Activated naive CD4-positive, alpha-beta T cell treated with anti-CD3 and anti-CD28 coated beads, Interleukin-2, amount 50 U/mL, for 72 hours (primary cell): ENCODE measurements at places on chromosomes 1 and 21. TPM values are rescaled to one million over a fixed set of nuclear protein-coding genes. Genes with fewer than 3 reads are reported as not detected.

ADAMTS5 gene
- not detected for total RNA-seq

VWA5B1 gene
- total RNA-seq, result 0.10 TPM

DNAJC6 gene
- 0.91 TPM for total RNA-seq

TNNI3K gene
- total RNA-seq, result 0.45 TPM

RCC1 gene
- 90.1 TPM for total RNA-seq

GJC2 gene
- total RNA-seq, result 0.16 TPM

GJA9 gene
- total RNA-seq, result not detected

OR6N1 gene
- total RNA-seq, result not detected

FNDC5 gene
- not detected for total RNA-seq

IGSF9 gene
- total RNA-seq, result not detected

TMCC2 gene
- 17.2 TPM for total RNA-seq

PTPRF gene
- total RNA-seq, result 0.25 TPM

CRP gene
- total RNA-seq, result not detected

TSPAN2 gene
- total RNA-seq, result 1.0 TPM

SLC9C2 gene
- not detected for total RNA-seq

SPATA6 gene
- 4.2 TPM for total RNA-seq

MCOLN3 gene
- 0.27 TPM for total RNA-seq

TFAP2E gene
- total RNA-seq, result 0.47 TPM

C1QA gene
- total RNA-seq, result not detected

S100A16 gene
- total RNA-seq, result not detected

NUP133 gene
- total RNA-seq, result 52.7 TPM

ALPL gene
- not detected for total RNA-seq

DYNLT5 gene
- not detected for total RNA-seq

GSTM1 gene
- total RNA-seq, result 129 TPM

PTPN7 gene
- 119 TPM for total RNA-seq

SPRR2B gene
- not detected for total RNA-seq

NDC1 gene
- 33.3 TPM for total RNA-seq
